Adrenal gland (tissue), 19 donors: ENCODE measurements at places on chromosomes 1 and 21. TPM values are rescaled to one million over a fixed set of nuclear protein-coding genes. Genes with fewer than 3 reads are reported as not detected.

The LHX4 gene
- not detected for total RNA-seq

- DNase-seq: no peak
Observed at GRCh38 chr1:152034324-152034653, 2.5 kb downstream of the S100A11 start.

DNA sequence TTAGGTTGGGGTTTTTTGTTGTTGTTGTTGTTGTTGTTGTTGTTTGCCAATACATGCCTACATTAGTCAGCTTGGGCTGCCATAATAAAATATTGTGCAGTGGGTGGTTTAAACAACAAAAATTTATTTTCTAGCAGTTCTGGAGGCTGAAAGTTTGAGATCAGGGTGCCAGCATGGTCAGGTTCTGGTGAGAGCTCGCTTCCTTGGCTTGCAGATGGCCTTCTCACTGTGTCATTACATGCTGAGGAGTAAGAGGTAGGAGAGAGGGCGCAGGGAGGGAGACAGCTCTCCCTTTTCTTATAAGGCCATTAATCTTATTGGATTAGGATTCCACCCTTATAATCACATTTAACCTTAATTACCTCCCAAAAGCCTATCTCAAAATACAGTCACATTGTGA, 52.7 kb downstream of the DIRAS3 start:
- DNase-seq: no peak

The OPTC gene
- total RNA-seq: not detected

DNA sequence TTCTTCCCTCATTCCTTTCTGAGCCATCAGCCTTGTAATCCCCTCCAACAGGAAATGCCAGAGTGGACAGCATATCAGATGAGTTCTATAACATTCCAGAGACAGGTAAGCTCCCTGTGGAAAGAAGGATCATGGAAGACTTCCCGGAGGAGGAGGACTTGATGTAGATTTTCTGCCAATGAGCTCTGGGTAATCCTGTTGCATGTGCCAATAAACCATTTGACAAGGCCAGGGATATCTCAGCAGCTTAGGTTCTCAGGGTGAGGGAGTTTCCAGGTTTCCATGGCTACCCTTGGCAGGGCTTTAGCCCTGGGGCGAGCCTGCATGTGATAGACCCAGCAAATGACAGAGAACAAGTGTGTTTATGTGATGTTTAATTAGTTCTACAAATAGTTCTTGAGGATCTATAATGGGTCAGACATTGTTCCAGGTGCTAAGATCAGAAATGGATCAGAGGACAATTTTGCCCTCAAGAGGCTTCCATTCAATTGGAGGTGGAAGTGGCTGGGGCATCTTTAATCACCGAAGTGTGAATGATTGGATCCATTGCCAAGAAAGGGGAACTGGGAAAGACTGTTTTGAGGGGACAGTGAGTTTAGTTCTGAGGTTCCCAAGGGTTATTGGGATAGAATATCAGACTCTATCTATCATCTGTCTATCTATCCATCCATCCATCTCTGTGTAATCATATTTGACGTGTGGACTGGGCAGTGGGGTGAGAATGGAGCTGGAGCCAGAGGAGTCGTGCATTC, 6.9 kb downstream of the PLA2G5 start:
- DNase-seq: no peak

- DNase-seq: no peak
Observed at GRCh38 chr21:32545948-32546441, 39.3 kb downstream of the TCP10L start.
